ENCODE measurements at places on chromosomes 16 and 17.

- no peak for DNase-seq
These were observed 943 bp upstream of the PIP4K2B start for GRCh38 chr17:38800237-38800760.

DNA sequence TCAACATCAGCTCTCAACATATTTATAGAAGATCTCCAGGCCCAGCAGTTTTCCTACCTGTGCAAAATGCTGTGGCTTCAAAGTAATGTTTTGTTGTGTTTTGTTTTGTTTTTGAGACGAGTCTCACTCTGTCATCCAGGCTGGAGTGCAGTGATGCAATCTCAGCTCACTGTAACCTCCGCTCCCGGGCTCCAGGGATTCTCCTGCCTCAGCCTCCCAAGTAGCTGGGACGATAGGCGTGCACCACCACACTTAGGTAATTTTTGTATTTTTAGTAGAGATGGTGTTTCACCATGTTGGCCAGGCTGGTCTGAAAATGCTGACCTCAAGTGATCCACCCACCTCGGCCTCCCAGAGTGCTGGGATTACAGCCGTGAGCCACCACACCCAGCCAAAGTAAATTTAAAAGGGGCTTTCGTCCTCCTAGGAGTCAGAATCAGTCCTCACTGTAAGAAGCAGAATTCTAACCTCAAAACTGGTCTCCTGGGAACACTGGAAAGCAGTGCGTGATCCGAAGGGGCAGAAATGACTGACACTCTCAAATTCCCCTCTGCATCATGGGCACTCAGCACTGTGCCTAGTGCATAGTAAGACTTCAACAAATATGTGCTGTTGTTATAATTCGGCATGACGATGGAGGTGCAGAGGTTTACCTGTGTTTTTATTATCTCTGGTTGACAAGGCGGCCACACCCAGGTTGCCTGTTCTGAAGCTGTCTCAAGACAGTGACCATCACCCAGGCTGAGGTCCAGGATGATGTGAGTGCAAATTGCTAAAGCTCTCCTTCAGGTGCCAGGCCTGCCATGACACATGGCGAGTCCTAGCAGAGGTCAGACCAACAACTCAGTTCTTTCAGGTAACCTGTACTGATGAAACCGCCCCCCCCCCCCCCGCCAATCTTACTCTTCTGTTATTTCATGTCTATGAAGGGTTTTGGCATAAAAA is 59.8 kb downstream of the ADCY9 start:
- DNase-seq: no peak

DNA sequence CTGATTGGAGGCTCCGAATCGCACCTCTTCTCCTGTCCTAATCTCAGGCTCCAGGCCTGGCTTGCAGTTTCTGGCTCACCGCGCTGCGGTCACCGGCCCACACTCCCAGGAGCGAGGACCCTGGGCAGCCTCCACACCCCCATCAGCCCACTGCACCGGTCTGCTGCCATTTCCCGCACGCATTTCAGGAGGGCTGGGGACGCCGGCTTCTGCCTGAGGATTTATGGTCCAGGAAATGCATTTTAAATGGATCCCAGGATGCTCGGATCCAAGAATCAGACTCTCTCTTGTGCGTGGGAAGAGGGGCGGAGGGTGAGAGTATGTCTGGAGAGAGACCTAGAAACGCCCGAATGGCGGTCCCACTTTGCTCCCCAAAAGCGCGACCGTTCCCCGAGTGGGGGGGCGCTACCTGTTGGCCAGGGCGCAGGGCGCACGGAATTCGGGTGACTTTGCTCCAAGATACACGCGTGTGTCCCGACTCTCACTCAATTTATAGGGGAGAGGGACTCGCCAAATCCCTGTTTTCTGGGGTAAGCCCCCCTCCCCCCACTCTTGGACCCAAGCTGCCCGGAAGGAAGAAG is 817 bp upstream of the JPH3 start:
- DNase-seq: no peak

DNA sequence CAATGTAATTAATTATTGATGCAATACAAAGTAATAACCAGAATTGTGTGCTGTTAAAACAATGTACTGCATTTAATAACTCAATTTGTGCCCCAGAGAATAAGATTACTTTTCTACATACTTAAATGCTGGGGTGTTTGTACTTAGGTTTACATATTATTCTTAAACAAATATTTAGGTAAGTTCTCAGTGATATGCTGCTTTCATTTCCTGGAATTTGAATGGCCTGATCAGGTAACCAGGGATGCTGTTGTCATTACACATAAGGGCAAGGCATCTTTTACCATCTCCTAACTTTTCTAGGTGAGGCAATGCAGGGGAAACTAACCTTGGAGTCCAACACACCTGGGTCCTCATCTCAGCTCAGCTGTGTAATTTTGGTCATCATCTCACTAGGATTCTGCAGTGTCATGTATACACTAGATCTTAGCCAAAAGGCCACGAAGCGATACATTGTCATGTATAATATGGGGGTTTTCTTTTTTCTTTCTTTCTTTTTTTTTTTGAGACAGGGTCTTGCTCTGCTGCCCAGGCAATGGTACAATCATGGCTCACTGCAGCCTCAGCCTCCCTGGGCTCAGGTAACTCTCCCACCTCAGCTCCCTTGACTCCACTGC is 45.2 kb downstream of the MYO1D start:
- no peak for DNase-seq

DNA sequence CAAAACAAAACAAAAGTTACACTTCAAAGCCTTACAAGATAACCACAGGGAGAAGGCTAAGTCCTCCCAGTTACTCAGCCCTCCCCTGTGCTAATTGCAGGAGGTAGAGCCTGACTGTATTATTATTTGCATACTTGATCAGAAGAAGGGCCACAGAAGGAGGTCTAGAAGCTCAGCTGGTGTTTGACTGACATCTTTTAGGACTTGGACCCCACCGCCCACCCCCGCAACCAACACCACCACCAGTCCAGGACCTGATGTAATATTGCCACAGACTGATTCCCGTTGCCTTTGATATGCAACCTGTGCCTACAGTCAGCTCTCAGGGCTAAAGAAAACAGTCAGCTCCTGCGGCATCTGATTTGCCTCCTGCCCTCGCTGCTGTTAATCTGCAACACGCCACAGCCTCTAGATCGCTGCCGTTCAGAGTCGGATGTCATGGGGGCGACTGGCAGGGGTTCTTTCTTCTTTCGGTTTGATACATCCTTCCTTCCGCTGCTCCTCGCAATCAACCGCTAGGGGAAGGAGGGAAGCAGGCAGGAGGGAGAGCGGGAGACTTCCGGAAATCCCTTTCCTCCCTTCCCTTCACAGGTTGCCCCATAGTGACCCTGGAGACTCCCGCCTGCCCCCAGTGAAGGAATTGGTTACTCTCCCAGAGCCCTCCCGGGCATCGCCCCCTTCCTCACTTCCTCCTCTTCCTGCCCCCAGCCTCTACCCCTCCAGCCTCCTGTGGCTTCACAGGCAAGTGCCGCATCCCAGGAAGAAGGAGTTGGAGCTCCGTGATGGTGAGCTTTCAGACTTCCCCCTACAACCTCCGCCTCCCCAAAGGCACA is 90.5 kb upstream of the SOX9 start:
- no peak for DNase-seq

DNA sequence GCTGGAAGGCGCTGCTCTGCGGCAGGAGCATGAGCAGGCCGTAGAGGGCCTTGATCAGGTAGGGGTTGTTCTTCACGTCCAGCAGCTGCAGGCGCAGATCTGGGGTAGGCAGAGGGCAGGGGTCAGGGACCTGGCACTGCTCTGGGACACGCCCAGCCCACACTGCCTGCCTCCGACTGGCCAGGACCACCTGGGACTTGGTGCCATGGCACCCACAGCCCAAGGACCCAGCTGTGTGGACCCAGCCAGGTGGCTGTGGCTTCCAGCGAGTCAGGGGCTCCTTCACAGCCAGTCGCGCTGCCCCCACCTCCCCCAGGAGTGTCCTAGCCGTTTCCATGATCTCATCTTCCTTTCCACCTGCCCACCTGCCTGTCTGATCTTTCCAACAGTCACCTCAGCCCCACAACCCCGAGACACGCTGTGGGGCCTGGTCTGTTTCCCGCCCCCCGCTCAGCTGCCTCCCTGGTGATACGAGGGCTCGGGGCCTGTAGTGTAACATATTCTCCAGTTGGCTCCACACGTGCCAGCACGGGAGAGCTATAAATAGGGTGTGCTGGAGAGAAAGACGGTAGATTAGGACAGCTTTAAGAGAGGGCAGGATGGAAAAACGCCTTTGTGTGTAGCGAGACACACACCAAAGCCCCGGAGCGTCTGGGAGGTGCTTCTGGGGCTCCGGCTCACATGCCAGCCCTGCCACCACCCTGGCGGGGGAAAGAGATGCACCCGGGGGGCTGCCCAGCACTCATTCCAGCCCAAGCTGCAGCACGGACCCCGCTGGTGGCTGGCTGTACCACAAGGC is 7.2 kb upstream of the MTSS2 start:
- no peak for DNase-seq

DNA sequence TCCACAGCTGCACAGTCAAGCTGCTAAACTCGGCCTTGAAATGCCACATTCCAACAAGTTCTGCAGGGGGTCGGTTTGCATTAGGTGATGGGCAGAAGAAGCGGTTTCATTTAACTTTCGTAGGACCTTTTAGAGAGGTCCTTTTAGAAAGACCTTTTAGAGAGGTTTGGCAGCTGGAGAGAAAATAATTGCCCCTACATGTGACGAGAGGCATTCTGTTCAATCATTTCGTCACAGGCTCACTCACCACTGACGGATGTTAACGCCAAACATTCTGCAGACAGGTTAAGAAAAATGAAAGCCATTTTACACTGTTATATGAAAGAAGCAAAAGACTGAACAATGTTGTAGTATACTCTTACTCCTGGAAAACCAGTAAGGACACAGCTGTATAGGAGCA is 76.5 kb upstream of the ZNF423 start:
- DNase-seq: no peak

DNA sequence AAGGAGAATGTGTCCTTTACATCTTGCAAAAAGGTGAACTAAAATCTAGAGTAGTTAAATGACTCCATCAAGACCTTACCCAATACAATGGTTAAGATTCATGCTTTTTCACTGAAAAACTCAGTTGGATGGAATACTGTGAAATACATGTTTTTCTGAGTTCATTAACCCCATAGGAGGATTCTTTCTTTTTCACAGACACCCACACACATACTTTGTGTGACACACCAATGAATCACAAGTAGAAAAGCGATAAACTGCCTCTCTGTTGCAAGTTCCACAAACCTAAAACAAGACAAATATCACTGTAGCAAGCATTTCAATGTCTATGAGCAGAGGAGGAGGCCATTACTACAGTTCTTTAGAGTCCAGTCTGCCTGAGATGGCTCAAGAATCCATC is 258.8 kb upstream of the CDH5 start:
- no peak for DNase-seq

- DNase-seq: no peak
These were observed 23.3 kb upstream of the GRB2 start for GRCh38 chr17:75428543-75429469.

- DNase-seq: no peak
These were observed 44.4 kb downstream of the IRX3 start for GRCh38 chr16:54242199-54242598.

DNA sequence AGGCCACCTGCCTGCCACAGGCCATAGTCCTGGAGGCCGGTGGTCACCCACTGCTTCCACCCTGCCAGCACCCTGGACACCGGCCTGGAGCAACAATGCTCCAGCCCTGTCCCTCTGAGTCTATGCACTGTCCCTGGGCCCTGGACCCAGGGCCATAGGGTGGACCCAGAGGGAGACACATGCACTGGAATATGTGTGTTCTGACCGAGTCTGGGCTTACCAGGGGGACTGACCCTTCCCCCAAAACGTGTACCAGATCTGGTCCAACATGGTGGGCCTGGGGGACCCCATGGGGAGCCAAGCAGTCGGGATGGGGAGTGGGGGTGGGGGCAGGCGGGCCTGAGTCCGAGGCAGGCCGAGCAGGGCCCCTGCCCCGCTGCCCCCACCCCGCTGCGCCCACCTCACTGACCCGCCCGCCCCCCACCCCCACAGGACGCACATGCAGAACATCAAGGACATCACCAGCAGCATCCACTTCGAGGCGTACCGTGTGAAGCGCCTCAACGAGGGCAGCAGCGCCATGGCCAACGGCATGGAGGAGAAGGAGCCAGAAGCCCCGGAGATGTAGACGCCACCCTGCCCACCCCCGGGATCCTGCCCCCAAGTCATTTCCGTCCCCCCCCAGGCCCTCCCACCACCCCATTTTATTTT is 357.4 kb downstream of the SEC14L1 start:
- no peak for DNase-seq

GRCh38 chr16:85900027-85900792 is 1.2 kb downstream of the IRF8 start:
- DNase-seq: no peak

- no peak for DNase-seq
These were observed 679.7 kb upstream of the SOX9 start for GRCh38 chr17:71441098-71441497.

GRCh38 chr17:45073414-45074070 is 12.4 kb downstream of the NMT1 start:
- DNase-seq: no peak

- DNase-seq: no peak
These were observed 17.9 kb upstream of the NSMCE1 start for GRCh38 chr16:27286451-27286850.

DNA sequence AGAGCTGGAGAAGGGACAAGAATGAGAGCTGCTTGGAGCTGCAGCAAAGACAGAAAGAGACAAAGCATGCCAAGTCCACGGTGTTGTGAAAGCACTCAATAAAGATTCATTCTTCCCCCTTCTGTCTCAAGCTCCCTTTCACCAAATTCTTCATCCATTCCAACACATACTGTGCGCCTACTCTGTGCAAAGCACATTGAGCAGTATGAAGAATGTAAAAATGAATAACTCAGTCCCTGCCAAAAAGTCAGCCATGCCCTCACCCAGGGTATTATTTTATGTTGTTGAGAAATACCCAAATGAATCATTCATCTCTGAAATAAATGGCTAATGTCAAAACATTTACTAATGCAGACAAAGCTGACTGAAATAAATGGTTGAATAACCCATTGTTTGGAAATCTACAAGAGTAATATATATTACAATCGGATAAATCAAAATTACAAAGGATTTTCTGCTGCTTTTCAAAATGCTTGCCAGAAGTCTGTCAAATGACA is 282.9 kb upstream of the IRX5 start:
- DNase-seq: no peak

- no peak for DNase-seq
These were observed 15.4 kb downstream of the SPIRE2 start for GRCh38 chr16:89843409-89844350.

- DNase-seq: no peak
These were observed 151.9 kb upstream of the GSE1 start for GRCh38 chr16:85461022-85461813.

GRCh38 chr16:87324411-87325275 is 7.5 kb upstream of the C16orf95 start:
- DNase-seq: peak; percentile 40

DNA sequence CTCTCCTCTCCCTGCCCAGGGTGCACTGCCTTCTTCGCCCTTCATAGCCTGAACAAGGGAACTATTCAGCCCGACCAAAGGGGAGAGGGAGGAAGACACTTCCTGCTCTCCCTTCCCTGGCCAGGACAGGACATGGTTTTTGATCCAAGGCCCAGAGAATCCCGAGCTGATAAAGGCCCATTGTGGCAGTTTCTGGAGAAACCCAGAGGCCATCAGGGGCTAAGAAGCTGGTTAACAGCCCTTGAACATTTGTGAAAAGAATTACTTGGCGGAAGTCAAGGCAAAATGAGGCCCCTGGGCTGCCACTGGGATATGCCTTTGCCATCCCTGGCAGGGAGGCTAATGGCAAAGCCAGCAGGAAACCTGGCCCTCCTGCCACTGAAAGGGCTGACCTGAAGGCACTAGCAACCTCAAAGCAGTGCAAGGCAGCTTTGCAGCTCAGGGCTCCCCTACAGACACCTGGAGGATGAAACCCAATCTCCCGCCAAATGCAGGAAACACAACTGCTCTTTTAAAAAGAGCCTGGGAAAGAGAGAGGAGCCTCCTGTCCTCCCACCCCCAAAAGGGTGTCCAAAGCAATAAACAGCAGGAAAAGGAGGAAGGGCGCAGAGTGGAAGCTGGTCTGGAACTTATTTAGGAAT is 12.6 kb downstream of the PHB1 start:
- DNase-seq: no peak

Data from cerebellar nuclear complex (tissue), 1 donor.